ENCODE measurements at places on chromosomes 12 and 14.
A peak's percentile ranks its signal among the peaks of the same experiment; 100 is the strongest.

DNA sequence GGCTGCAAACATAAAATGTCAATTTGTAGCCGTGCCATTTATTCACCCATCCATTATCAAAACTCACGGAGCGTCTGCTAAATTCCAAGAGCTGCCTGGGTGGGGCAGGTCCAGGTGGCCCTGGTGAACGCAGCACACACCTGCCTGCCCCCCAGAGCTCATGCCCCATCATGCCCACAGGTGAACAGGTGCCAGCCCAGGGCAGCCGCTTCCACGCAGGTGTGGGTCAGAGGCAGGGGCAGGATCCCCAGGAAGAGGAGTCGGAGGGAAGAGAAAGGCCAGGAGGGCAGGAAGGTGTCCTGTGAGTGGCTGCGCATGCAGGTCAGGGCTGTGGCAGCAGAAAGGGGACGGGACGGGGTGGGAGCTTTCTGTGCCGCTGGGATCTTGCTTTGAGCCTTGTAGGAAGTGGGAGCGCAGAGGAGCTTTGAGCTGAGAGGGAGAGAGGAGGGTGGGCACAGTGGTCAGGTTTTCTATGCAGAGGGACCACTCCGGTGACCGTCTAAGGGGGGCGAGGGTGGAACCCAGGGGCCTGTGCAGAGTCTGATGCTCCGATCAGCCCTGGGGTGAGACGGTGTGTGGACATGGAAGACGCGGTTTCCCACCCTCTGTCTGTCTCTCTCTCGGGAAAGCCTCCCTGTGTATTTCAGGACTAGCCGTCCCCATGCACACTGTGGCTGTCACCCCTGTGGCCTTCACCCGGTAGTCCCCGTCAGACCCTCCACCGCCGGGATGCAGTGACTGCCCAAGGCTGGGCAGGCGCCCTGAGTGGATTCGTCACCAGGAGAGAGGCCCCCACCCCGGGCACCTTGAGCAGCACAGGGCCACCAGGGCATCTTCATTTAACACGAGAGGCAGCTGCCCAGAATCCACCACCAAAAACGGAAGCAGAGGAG lies 26.7 kb downstream of the GALNT9 start:
- DNase-seq, result no peak

GRCh38 chr12:6779708-6780432 lies 7.5 kb downstream of the LAG3 start:
- no peak for DNase-seq

DNA sequence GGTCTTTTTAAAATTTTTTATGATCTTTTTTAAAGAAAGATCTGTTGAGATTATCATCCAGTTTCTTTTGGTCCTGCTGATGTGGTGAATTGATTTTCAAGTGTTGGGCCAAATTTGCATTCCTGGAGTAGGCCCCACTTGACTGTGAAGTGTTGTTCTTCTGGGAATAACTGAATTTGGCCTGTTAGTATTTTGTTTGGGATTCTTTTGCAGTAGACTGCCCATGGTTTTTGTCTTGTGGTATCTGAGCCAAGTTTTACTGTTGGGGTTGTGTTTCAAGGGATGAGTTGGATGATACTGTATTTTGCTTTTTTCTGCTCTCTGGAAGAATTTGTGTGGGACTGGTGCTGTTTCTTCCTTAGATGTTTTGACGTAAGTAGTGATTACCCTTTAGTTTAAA lies 4.0 kb upstream of the SYCP3 start:
- no peak for DNase-seq

- DNase-seq, result no peak
These were observed 198.7 kb downstream of the SYT1 start for GRCh38 chr12:79063258-79063657.

- no peak for DNase-seq
These were observed 80.8 kb downstream of the PAPOLA start for GRCh38 chr14:96582995-96583394.

GRCh38 chr12:11929714-11930113 lies 141.0 kb upstream of the BCL2L14 start:
- DNase-seq, result no peak

DNA sequence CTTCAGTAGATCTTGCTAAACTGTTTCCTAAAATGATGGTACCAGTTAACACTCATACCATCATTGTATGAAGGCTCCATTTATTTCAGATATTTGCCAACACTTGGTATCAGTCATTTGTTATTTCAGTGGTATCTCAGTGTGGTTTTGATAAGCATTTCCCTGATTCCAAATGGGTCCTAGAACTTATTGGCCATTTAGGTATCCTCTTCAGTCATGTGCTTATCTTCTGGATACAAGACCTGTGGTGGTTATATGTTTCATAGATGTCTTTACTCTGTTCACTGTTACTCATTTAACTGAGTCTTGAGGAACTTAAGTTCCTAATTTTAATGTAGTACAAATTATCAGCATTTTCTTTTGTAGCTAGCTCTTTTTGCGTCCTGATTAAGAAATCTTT lies 13.5 kb downstream of the SINHCAF start:
- DNase-seq, result no peak

DNA sequence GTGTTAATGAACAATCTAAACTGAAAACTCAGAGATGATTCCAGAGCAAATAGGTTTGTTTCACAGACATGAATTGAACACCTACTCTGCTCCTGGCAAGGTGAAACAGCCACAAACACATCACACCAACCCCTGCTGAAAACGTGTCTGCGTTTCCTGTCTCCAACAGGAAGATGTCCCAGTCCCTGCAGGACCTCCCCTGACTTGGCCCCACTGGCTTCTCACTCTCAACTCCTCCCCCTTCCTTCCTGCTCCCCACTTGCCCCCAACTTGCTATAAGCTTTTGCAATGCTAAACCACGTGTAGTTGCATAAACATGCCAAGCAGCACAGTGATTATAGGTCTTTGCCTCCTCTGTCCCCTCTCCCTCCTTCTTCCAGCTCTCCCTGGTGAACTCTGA lies 567.6 kb downstream of the BCL11B start:
- DNase-seq, result peak; percentile 15

- DNase-seq, result no peak
These were observed 52.4 kb upstream of the FICD start for GRCh38 chr12:108462686-108463085.

DNA sequence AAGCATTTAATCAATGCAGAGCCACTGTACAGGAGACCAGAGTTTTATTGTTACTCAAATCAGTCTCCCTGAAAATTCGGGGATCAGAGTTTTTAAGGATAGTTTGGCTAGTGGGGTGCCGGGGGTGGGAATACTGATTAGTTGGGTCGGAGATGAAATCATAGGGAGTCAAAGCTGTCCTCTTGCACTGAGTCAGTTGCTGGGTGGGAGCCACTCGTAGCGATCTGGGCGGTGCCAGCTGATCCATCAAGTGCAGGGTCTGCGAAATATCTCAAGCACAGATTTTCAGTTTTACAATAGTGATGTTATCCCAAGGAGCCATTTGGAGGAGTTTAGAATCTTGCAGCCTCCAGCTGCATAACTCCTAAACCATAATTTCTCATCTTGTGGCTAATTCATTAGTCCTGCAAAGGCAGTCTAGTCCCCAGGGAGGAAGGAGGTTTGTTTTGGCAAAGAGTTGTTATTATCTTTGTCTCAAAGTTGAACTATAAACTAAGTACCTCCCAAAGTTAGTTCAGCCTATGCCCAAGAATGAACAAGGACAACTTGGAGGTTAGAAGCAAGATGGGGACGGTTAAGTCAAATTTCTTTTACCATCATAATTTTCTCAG lies 169.4 kb upstream of the PLEKHG7 start:
- DNase-seq, result no peak

GRCh38 chr14:95808371-95808770 lies 68.3 kb upstream of the TUNAR start:
- no peak for DNase-seq

DNA sequence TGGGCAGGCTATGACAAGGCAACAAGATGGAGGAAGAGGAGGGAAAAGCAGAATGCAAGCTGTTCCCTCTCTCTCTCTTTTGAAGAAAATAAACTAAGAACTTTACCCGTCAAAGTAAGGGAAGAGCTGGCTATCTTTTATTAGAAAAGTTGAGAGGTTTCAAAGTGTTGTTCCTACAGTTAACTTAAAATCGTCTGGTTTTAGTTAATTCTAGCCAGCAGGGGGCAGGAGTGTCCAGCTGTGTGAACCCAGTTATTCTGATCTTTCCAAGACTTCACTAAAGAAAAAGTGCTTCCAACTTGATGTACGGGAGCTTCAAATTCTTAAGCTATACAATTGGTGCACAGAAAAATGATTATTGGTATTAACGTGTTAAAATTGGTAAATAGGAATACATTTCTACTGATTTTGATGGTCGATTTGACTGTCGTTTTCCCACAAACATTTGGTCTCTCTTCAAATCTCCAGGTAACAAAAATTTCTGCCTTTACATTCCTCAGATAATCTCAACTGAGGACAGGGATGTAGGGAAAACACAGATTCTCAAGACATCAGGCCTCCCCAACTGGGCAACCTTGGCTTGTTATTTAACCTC lies 28.4 kb upstream of the MON2 start:
- DNase-seq, result no peak

- no peak for DNase-seq
These were observed 65.8 kb downstream of the ITPK1 start for GRCh38 chr14:93049867-93050331.

GRCh38 chr12:7917392-7918267 lies 18.4 kb downstream of the SLC2A3 start:
- DNase-seq, result no peak

GRCh38 chr12:57091638-57092528 lies 3.0 kb downstream of the NAB2 start:
- no peak for DNase-seq

GRCh38 chr12:69570545-69571399 lies 14.5 kb upstream of the CCT2 start:
- peak; percentile 9 for DNase-seq

DNA sequence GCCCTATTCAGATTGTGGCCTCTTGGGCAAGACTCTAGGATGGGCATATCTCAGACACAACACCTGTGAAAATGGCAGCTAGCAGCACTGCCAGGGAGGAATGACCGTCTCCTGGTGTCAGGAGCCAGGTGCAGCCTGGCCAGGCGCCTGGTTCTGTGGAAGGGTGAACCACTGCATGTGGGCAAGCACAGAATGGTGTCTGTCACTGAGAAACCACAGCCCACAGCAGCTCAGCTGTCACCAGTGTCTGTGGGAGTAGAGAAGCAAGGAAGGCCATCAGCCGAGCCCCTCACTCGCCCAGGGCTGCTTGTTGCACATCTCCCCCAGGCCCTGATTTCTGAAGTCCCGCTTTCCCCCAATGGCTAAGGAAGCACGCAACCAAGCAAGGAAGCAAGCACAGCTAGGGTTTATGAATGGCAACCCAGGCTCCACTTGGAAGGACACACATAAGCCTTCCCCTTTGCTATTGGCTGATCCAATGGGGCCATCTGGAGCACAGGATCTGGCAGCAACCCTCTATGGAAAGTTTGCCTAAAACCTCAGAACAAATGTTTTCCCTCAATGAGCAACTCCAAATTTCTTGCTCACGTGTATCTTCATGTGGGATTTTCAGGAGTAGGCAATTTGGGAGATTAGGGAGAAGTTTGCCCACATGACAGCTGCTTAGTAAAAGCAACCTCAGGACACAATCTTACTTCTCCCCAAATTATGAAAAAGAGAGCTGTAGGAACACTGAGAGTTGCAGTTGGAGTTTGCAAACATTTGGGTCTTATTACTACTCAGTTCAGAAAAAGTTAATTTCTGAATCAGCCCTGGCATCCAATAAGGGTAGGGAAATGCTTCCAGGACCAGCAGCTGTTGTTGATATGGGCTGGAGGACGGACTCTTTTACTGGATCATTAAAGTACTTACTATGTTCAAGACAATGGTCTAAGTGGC lies 44.7 kb downstream of the GPHB5 start:
- no peak for DNase-seq

- no peak for DNase-seq
These were observed 19.6 kb upstream of the C14orf180 start for GRCh38 chr14:104559804-104560585.

DNA sequence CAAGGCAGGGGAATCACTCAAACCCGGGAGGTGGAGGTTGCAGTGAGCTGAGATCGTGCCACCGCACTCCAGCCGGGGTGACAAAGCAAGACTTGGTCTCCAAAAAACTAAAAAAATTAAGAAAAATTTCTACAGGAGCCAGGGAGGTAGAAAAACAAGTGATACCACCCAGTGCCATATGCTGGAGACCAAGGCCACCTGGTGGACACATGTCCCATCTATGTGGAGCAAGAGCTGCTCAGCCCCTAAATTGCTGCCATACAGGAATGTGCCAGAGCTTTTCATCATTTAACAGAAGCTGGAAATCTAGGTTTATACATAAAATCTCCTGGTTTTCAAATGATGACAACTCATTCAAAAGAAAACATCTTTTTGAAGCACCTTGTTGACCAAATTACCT lies 61.4 kb upstream of the ELK3 start:
- DNase-seq, result no peak

GRCh38 chr12:46455648-46456352 lies 83.2 kb upstream of the SLC38A2 start:
- no peak for DNase-seq

Data from activated T-helper 1 cell treated with Interleukin-2 at 50 U/mL for 16 hours (primary cell).